Mesothelial cell of epicardium (in vitro differentiated cells): ENCODE measurements at places on chromosomes 7 and 10. TPM values are rescaled to one million over a fixed set of nuclear protein-coding genes. Genes with fewer than 3 reads are reported as not detected.

The CC2D2B gene
- total RNA-seq = 0.32 to 0.78 TPM (median 0.33 TPM) in 3 replicates

The EMX2 gene
- total RNA-seq = 2.0 to 3.0 TPM (median 2.8 TPM) in 3 replicates

The CUZD1 gene
- not detected in 3 replicates for total RNA-seq

The TMEM225B gene
- 2.5 to 3.6 TPM (median 3.2 TPM) in 3 replicates for total RNA-seq

The PPP1R17 gene
- not detected in 3 replicates for total RNA-seq

The ASNS gene
- total RNA-seq = 26.1 to 27.5 TPM (median 26.8 TPM) in 3 replicates

The PGAM2 gene
- total RNA-seq = 0.99 to 1.7 TPM (median 1.2 TPM) in 3 replicates

The GDF2 gene
- not detected in 3 replicates for total RNA-seq

GRCh38 chr10:132253092-132253687 lies 54.6 kb downstream of the STK32C start:
- H3K27me3 ChIP-seq = peaks cover 32% of the 10 kb centered on the region
- no peak overlapping the region for H3K27ac ChIP-seq
- H3K4me1 ChIP-seq = no peaks in the 10 kb centered on the region

GRCh38 chr10:8691498-8692017 lies 637.1 kb downstream of the GATA3 start:
- no peak overlapping the region for H3K27ac ChIP-seq
- no peaks in the 10 kb centered on the region for H3K27me3 ChIP-seq
- no peak for DNase-seq

DNA sequence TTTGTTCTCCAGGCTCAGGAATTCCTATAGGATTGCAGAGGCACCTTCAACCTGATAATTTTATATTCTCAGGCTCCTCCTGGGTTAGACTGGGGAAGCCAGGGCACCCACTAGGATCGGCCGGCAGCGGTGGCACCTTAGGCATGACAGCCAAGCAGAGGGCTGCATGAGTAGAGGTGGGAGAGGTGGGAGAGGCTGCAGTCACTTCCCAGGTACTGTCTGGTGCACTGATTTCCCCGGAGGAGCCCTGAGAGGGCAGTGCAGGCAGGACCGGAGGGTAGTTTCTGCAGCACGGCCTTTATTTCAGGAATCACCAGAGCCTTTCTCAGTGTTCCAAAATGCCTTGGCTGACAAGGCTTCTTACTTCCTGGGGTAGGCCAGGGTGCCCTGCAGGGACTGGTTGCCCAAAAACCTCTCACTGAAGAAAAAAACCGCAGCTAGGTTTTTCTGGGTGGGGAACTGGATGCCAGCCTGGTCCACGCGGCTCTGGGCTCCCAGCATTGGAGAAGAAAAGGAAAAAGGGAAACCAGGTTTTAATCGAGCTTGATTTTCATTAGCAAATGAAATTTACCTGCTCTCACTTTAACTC lies 3.6 kb upstream of the HOXA13 start:
- peak overlapping the region; percentile 33 for H3K4me3 ChIP-seq
- H3K27me3 ChIP-seq = peaks cover 93% of the 10 kb centered on the region
- no peak overlapping the region for H3K27ac ChIP-seq
- H3K36me3 ChIP-seq = no peaks in the 10 kb centered on the region
- peak; percentile 37 for DNase-seq

DNA sequence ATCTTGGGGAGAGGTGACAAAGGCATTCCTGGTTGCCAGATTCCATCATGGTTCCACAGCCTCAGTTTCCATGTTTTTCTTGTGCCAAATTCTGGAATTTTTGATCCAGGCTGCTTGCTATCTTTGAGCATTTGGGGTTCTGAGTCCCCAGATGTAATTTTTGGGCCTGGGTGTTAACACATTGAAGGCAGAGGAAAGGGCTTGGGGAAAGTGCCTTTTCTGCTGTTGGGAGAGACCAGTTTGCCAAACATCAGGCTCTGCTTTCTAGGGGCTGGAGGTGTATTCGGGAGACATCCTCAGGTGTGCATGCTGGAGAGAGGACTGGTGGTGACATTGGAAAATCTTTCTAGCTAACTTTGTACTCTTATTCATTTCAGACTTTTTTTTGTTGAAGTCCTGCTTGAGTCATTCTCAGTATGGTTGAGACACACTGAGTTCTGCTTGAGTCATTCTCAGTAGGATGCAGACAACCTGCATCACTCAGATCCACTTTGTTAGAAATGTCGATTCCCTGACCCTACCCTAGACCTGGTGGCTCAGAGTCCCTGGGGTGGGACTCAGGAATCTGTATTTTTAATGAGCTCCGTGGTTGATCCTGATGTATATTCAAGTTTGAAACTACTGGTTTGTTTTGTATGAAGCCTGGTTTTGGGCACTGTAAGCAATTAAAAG lies 101.0 kb downstream of the LRMDA start:
- H3K27ac ChIP-seq = no peak overlapping the region
- no peak overlapping the region for H3K4me3 ChIP-seq
- no peaks in the 10 kb centered on the region for H3K36me3 ChIP-seq
- peaks cover 55% of the 10 kb centered on the region for H3K27me3 ChIP-seq

- no peak overlapping the region for H3K4me3 ChIP-seq
- peaks cover 3% of the 10 kb centered on the region for H3K36me3 ChIP-seq
- H3K4me1 ChIP-seq = peaks cover 2% of the 10 kb centered on the region
- H3K27ac ChIP-seq = no peak overlapping the region
- H3K27me3 ChIP-seq = peaks cover 1% of the 10 kb centered on the region
- DNase-seq = no peak
Measured at GRCh38 chr7:79434098-79434497, 19.4 kb downstream of the MAGI2 start.

DNA sequence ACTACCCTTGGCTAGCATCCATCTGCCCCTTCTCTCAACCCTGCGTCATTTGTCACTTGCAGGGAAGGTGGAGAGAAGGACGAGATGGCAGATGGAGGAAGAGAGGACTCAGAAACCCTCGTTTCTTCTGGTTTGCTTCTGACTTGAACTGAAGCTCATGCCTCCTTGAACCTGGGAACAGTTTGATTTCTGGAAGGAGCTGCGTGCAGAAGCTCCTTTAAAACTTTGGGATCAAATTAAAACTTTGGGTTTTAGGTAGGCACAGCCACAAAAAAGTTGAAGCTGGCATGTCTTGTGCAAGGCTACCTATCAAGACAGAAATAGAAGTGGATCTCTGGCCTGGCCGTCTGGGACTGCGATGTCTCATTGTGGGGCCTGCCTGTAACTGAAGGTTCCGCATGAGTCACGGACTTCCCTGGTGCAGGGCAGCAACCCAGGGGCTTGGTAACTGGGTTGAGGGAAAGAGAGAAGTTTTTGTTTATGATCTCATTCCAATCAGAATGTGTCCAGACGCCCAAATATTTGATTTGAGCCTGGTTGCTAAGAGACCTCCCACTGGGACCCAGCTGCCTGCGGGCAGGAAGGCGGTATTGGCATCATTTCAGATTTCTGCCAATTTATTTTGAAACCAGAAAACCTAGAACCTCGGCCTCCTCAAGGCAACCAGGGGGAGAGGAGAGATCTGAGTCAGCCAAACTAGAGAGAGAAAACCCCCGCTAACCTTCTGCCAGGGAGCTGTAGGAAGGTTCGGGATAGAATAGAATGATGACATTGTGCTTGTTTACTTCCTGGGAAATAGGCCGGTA lies 15.8 kb upstream of the CAMK1D start:
- H3K27me3 ChIP-seq = no peaks in the 10 kb centered on the region
- no peaks in the 10 kb centered on the region for H3K36me3 ChIP-seq
- peaks cover 27% of the 10 kb centered on the region for H3K4me1 ChIP-seq
- peak; percentile 45 for DNase-seq
- peak overlapping the region; percentile 76 for H3K27ac ChIP-seq

GRCh38 chr10:6120691-6121090 lies 31.9 kb downstream of the RBM17 start:
- no peaks in the 10 kb centered on the region for H3K27me3 ChIP-seq
- H3K36me3 ChIP-seq = peaks cover 6% of the 10 kb centered on the region
- no peak overlapping the region for H3K4me3 ChIP-seq

GRCh38 chr10:124003070-124003419 lies 90.4 kb downstream of the CHST15 start:
- peak; percentile 16 for DNase-seq
- no peak overlapping the region for H3K27ac ChIP-seq
- no peak overlapping the region for H3K4me3 ChIP-seq
- no peaks in the 10 kb centered on the region for H3K27me3 ChIP-seq

GRCh38 chr7:2680792-2681490 lies 7.1 kb upstream of the AMZ1 start:
- H3K27ac ChIP-seq = no peak overlapping the region
- H3K36me3 ChIP-seq = no peaks in the 10 kb centered on the region
- H3K27me3 ChIP-seq = peaks cover 9% of the 10 kb centered on the region
- no peak overlapping the region for H3K4me3 ChIP-seq
- peak; percentile 64 for DNase-seq
- H3K4me1 ChIP-seq = no peaks in the 10 kb centered on the region

DNA sequence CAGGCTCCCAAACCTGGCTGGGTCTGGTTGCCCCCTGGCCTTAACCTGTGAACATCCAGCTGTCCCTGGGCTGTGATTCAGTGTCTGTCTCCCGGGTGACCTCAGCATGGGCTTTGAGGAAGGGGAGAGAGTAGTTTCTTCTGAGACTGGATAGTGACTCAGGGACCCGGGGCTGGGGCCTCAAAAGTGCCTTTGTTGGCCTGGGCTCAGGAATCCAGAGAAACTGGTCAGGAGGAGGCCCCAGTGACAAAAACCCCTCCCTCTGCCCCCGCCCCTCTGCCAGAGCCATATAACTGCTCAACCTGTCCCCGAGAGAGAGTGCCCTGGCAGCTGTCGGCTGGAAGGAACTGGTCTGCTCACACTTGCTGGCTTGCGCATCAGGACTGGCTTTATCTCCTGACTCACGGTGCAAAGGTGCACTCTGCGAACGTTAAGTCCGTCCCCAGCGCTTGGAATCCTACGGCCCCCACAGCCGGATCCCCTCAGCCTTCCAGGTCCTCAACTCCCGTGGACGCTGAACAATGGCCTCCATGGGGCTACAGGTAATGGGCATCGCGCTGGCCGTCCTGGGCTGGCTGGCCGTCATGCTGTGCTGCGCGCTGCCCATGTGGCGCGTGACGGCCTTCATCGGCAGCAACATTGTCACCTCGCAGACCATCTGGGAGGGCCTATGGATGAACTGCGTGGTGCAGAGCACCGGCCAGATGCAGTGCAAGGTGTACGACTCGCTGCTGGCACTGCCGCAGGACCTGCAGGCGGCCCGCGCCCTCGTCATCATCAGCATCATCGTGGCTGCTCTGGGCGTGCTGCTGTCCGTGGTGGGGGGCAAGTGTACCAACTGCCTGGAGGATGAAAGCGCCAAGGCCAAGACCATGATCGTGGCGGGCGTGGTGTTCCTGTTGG lies at the start of gene CLDN4:
Gene CLDN4, plus strand, starts transcription at position 316 of the 903 bp plus-strand sequence. Its CDS starts 206 bp downstream, at position 522.
- H3K4me1 ChIP-seq = peaks cover 67% of the 10 kb centered on the region
- H3K4me3 ChIP-seq = peak within 1 kb of the TSS; percentile 79
- DNase-seq = peak; percentile 71
- peak within 1 kb of the TSS; percentile 99 for H3K27ac ChIP-seq
- H3K36me3 ChIP-seq = no peaks in the 10 kb centered on the region

- peaks cover 70% of the 10 kb centered on the region for H3K27me3 ChIP-seq
- DNase-seq = no peak
- no peaks in the 10 kb centered on the region for H3K36me3 ChIP-seq
- peaks cover 20% of the 10 kb centered on the region for H3K4me1 ChIP-seq
- peak overlapping the region; percentile 52 for H3K4me3 ChIP-seq
Measured at GRCh38 chr7:128202287-128202957, 38.7 kb upstream of the LEP start.

GRCh38 chr10:57844387-57844998 lies 423.2 kb downstream of the IPMK start:
- no peak overlapping the region for H3K4me3 ChIP-seq
- peaks cover 3% of the 10 kb centered on the region for H3K4me1 ChIP-seq
- H3K27ac ChIP-seq = no peak overlapping the region
- no peaks in the 10 kb centered on the region for H3K36me3 ChIP-seq
- no peak for DNase-seq

- H3K27me3 ChIP-seq = peaks cover 23% of the 10 kb centered on the region
- no peaks in the 10 kb centered on the region for H3K4me1 ChIP-seq
- DNase-seq = no peak
- H3K36me3 ChIP-seq = no peaks in the 10 kb centered on the region
Measured at GRCh38 chr7:38600741-38601140, 30.4 kb downstream of the AMPH start.

DNA sequence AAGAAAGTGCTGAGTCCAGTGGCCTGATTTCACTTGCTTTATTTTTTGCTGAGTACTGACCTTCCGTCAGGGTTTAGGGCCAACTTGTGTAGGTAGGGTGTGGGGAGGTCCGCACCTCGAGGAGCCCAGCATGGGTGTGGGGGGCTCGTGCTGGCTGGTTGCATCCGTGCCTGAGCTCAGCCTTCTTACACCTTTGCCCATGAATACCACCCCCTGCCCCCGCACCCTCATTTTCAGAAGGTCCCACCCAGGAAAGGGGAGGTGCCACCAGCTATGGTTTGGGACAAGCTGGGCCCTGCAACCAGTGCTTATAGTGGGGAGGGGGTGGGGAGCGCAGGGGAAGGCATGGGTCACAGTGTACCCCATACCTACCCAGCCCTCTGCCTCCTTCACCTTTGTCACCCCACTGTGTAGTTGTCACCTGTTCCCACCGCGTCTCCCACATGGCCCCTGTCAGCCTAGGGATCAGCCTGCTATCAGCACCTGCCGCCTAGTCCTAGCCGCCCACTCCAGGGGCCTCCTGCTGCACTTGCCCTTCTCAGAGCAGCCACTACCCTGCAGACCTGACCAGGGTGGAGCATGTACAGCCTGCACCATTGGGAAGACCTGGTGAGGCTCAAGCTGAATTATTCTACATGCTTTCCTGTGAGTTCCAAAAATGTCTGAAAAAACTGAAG lies 146.2 kb upstream of the RET start:
- H3K4me3 ChIP-seq = no peak overlapping the region
- H3K36me3 ChIP-seq = no peaks in the 10 kb centered on the region
- no peak for DNase-seq

DNA sequence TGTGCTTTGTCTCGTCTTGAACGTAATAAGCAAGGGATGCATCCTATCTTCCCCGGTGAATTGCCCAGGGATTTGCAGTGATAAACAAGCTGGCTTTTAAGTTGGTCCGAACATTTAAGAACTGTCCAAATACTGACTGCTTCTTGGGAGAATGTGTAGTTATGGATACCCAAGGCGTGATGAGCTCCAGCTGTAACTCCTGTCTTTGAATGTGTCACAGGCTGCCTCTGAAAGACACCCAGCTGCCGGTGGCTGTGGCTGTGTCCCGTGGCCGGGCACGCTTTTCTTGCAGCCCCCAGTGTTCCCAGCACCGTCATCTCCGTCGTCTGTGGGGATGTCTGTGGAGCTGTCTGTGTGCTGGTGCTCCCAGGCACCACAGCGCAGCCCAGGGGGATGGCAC lies 118.1 kb downstream of the GLRX3 start:
- H3K27me3 ChIP-seq = no peaks in the 10 kb centered on the region
- H3K36me3 ChIP-seq = no peaks in the 10 kb centered on the region
- no peak overlapping the region for H3K4me3 ChIP-seq

DNA sequence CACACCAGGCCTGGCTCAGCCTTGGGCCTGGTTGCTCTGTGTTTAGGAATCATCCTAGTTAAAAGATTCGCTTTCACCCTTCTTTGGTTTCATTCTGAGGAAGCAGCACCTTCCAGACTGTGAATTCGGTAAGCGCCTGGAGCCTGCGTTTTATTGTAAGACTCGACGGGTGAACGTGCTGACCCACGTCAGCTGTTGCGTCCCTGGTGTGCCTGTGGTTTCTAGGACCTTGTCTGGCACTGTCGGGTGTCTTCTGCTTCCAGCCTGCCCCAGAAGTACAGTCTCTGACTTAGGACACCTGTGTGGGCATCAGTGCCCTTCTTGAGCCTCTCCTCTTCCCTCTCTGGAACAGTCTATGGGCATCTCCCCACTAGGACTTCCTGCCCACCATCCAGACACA lies 26.3 kb downstream of the MKI67 start:
- no peaks in the 10 kb centered on the region for H3K27me3 ChIP-seq
- no peak overlapping the region for H3K27ac ChIP-seq
- peaks cover 32% of the 10 kb centered on the region for H3K36me3 ChIP-seq
- DNase-seq = no peak
